ENCODE measurements at places on chromosomes 13 and 19.
A peak's percentile ranks its signal among the peaks of the same experiment; 100 is the strongest.

GRCh38 chr13:69793783-69794453 is 313.7 kb upstream of the ATXN8OS start:
- DNase-seq: no peak

DNA sequence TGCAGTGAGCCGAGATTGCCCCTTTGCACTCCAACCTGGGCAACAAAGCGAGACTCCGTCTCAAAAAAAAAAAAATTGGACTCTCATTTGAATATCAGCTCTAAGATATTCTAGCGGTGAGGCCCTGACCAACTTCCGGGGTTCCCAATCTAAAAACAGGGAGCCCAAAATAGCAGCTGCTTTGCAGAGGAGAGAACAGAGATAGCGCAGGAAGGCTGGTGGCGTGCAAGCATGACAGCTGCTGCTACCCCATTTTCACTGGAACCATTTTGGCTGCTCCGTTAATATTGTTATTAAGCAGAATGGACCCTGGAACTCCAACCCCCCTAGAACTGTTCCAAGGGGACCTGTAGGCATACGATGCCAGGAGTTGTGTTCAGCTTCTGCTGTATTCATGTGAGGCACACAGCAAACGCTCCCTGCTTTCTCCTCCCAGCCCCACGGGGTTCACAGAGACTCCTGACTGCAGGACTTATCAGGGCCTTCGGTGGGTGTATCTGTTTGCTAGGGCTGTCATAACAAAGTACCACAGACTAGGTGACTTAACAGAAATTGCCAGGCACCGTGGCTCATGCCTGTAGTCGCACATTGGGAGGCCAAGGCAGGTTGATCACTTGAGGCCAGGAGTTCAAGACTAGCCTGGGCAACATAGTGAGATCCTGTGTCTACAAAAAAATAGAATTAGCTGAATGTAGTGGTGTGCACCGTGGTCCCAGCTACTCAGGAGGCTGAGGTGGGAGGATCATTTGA is 11.5 kb downstream of the STXBP2 start:
- DNase-seq: no peak

- no peak for DNase-seq
Observed at GRCh38 chr19:14237014-14237941, 31.3 kb upstream of the ADGRL1 start.

DNA sequence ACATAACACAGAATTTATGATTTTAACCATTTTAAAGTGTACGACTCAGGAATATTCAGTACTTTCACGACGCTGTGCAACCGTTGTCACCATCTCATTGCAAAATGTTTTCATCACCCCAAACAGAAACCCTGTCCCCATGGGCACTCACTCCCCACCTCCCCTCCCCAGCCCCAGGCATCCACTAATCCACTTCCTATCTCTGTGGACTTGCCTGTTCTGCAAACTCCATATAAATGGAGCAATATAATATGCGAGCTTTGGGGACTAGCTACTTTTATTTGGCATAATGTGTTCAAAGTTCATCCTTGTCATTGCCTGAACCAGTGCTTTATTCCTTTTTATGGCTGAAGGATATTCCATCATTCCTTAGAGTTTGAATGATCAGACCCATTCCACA is 7.3 kb upstream of the INSR start:
- DNase-seq: no peak

GRCh38 chr19:50329146-50329925 is at the start of gene KCNC3:
TSS of gene KCNC3 (minus strand) at chr19:50329377. CDS start at chr19:50329082, 295 bp downstream.
- DNase-seq: peak; percentile 100
